ENCODE measurements at places on chromosomes 2 and 18. TPM values are rescaled to one million over a fixed set of nuclear protein-coding genes. Genes with fewer than 3 reads are reported as not detected.

DNA sequence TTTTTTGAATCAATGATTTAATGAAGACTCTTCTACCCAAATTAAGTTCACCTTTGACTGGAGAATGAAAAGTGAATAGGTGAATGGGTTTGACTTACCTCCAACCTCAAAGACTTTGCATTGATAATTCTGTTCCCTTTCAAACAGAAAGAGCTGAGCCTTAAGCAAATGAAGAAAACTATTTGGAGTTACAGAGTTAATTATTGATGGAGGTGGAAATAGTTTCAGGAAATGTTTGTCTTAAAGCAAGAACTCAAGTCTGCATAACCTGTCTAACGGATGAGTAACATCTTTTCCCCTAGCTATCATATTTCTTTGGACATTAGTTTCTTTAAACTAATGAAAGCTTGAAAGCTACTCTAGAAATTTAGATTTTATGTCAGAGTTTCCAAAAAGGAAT lies 166.5 kb downstream of the CERS6 start:
- no peak for DNase-seq
- no peaks in the 10 kb centered on the region for H3K27me3 ChIP-seq
- H3K4me1 ChIP-seq = no peaks in the 10 kb centered on the region
- no peak overlapping the region for H3K4me3 ChIP-seq
- H3K36me3 ChIP-seq = peaks cover 7% of the 10 kb centered on the region

GRCh38 chr2:52934323-52934898 lies 833.2 kb upstream of the CHAC2 start:
- peak overlapping the region; percentile 93 for H3K27ac ChIP-seq
- H3K36me3 ChIP-seq = peaks cover 8% of the 10 kb centered on the region
- peaks cover 36% of the 10 kb centered on the region for H3K4me1 ChIP-seq
- no peaks in the 10 kb centered on the region for H3K27me3 ChIP-seq
- H3K4me3 ChIP-seq = peak overlapping the region; percentile 54

DNA sequence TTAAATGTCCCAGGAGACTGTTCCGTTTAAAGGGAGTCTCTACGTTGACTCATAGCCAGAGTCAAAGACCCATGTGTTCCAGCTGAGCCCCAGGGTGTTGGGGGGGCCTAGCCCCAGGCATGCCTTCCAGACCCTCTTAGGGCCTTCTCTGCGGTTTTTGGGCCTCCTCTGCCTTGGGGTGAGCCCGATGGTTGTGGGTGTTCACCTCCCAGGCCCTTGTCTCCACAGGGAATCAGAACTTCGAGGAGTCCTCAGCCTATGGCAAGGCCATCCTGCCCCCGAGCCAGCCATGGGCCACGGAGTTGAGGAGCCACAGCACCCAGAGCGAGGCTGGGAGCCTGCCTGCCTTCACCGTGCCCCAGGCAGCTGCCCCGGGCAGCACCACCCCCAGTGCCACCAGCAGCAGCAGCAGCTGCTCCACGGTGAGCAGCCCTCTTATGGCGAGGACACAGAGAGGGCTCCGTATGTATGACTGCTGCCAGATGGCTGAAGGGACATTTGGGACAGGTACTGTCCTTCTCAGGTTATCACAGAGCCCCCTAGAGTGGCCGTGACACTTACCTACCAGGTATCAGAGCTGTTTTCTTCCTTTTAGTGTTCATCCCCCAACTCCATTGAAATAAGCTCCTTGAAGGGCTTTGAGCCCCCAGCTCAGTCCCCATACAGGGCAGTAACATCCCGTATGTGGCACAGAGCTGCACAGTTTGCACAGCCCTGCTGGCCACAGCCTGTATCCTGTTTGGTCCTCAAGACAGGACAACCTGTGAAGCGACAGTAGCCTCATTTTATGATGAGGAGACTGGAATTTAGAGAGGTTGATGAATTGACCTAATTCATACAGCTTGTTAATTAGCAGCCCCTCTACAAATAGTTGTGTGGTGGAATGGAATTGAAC lies 80.7 kb downstream of the EPAS1 start:
- DNase-seq = no peak
- H3K4me1 ChIP-seq = no peaks in the 10 kb centered on the region
- no peaks in the 10 kb centered on the region for H3K27me3 ChIP-seq
- H3K36me3 ChIP-seq = peaks cover 76% of the 10 kb centered on the region
- no peak overlapping the region for H3K27ac ChIP-seq
- no peak overlapping the region for H3K4me3 ChIP-seq

DNA sequence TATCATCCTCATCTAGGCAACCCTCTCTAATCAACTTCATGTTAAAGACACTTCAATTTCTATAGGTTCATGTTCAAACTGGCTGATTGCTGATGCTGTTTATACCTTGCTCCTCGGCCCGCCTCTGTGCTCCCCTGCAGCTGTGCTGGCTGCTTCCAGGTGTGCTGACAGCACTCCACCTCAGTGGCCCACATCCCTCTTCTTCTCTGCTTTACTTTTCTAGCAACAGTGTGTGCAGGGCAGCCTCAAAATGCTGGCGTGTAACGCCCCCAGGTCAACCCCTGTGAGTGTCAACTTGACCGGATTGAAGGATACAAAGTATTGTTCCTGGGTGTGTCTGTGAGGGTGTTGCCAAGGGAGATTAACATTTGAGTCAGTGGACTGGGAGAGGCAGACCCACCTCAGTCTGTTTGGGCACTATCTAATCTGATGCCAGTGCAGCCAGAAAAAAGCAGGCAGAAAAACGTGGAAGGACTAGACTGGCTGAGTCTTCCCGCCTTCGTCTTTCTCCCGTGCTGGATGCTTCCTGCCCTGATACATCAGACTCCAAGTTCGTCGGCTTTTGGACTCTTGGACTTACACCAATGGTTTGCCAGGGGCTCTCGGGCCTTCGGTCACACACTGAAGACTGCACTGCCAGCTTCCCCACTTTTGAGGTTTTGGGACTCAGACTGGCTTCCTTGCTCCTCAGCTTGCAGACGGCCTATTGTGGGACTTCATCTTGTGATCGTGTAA lies 94.7 kb downstream of the COL6A3 start:
- H3K4me3 ChIP-seq = no peak overlapping the region
- no peak for DNase-seq
- H3K36me3 ChIP-seq = no peaks in the 10 kb centered on the region
- H3K27ac ChIP-seq = no peak overlapping the region
- H3K27me3 ChIP-seq = no peaks in the 10 kb centered on the region
- peaks cover 16% of the 10 kb centered on the region for H3K4me1 ChIP-seq

GRCh38 chr18:50559752-50560680 lies at the start of gene MAPK4:
Gene MAPK4 (plus strand): TSS chr18:50560087. CDS start chr18:50663959, 103,872 bp downstream.
- peaks cover 58% of the 10 kb centered on the region for H3K27me3 ChIP-seq
- H3K4me3 ChIP-seq = peak within 1 kb of the TSS; percentile 68
- no peak within 1 kb of the TSS for H3K27ac ChIP-seq
- no peaks in the 10 kb centered on the region for H3K4me1 ChIP-seq
- no peaks in the 10 kb centered on the region for H3K36me3 ChIP-seq

Gene C2orf81
- total RNA-seq = 4.3 TPM

- H3K27me3 ChIP-seq = no peaks in the 10 kb centered on the region
- H3K4me1 ChIP-seq = peaks cover 5% of the 10 kb centered on the region
- H3K36me3 ChIP-seq = no peaks in the 10 kb centered on the region
- no peak overlapping the region for H3K4me3 ChIP-seq
- no peak overlapping the region for H3K27ac ChIP-seq
These were observed 204.1 kb downstream of the CELF4 start for GRCh38 chr18:37361335-37362157.

- no peak overlapping the region for H3K27ac ChIP-seq
- peaks cover 29% of the 10 kb centered on the region for H3K27me3 ChIP-seq
- no peaks in the 10 kb centered on the region for H3K36me3 ChIP-seq
- H3K4me3 ChIP-seq = no peak overlapping the region
These were observed 13.4 kb upstream of the ACOXL start for GRCh38 chr2:110718990-110719389.

DNA sequence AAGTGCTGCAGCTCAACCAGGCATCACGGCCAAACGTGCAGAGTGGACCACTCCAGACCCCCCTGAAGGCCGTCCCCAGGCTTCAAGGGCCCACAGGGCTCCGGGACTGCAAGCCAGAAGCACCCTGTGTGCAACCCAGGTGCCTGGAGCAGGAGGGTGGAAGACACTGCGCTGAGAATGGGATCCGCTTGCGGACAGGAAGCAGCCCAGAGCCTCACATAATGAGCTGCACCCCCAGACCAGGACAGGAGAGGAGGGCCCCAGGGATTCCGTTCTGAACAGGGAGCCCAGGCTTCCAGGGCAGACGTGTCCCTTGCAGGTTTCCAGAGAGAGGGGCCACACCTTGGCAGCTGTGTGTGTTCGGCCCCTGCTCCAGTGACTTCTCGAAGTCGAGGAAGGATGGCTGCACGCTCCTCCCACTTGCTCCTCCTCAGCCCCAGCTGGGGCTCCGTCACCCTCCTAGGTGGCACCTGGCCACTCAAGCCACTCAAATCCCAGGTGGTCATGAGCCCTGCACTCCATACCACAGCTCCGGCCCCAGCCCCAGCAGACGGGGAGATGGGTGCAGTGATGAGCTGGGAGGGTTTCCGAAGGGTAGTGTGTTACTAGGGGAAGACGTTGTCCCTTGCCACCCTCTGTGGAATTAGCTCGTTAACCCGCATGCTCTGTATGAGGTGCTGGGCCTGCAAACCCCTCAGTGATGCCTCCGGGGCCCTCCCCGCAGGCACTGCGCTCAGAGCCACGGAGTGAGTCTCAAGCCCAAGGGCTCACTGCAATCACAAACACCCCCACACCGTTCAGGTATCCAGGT lies 79.2 kb downstream of the NDUFA10 start:
- no peaks in the 10 kb centered on the region for H3K27me3 ChIP-seq
- no peak for DNase-seq
- H3K36me3 ChIP-seq = no peaks in the 10 kb centered on the region
- no peak overlapping the region for H3K4me3 ChIP-seq
- H3K4me1 ChIP-seq = no peaks in the 10 kb centered on the region

- H3K27ac ChIP-seq = peak overlapping the region; percentile 88
- peak; percentile 41 for DNase-seq
These were observed 2.8 kb downstream of the CNDP2 start for GRCh38 chr18:74498712-74499627.

- H3K4me3 ChIP-seq = peak overlapping the region; percentile 54
- peaks cover 6% of the 10 kb centered on the region for H3K27me3 ChIP-seq
- H3K27ac ChIP-seq = no peak overlapping the region
- peaks cover 13% of the 10 kb centered on the region for H3K4me1 ChIP-seq
- H3K36me3 ChIP-seq = no peaks in the 10 kb centered on the region
These were observed 97.6 kb downstream of the NDUFA10 start for GRCh38 chr2:239927424-239927981.

Data from MCF 10A (cell line).